ENCODE measurements at places on chromosomes 4 and X.

DNA sequence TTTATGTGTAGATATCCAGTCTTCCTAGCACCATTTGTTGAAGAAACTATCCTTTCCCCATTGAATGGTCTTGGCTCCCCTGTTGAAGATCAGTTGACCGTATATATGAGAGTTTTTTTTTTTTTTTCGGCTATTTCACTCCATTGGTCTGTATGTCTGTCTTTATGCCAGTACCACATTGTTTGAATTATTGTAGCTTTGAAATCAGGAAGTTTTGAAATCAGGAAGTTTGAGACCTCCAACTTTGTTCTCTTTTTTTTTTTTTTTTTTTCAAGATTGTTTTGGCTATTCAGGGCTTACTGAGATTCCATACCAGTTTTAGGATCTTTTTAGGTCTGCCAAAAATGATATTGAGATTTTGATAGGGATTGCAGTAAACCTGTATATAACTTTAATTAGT, 4.3 kb upstream of the SCD5 start:
- DNase-seq = no peak

DNA sequence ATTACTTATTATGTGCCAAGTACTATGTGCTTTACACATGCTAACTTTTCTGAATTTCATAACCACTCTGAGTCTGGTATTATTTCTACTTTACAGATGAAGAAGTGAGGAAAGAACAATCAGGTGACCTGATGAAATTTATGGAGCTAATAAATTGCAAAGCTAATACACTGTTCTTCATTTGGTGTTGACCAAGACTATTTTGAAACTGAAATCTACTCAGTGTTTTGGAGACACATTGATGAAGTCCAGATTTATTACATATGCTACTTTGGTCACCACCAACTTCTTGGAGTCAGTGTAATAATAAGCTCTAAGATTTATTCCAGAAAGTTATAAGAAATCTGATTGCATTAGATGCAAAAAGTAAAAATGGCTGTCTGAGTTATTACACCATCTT, 637.9 kb downstream of the FAT4 start:
- no peak for DNase-seq

DNA sequence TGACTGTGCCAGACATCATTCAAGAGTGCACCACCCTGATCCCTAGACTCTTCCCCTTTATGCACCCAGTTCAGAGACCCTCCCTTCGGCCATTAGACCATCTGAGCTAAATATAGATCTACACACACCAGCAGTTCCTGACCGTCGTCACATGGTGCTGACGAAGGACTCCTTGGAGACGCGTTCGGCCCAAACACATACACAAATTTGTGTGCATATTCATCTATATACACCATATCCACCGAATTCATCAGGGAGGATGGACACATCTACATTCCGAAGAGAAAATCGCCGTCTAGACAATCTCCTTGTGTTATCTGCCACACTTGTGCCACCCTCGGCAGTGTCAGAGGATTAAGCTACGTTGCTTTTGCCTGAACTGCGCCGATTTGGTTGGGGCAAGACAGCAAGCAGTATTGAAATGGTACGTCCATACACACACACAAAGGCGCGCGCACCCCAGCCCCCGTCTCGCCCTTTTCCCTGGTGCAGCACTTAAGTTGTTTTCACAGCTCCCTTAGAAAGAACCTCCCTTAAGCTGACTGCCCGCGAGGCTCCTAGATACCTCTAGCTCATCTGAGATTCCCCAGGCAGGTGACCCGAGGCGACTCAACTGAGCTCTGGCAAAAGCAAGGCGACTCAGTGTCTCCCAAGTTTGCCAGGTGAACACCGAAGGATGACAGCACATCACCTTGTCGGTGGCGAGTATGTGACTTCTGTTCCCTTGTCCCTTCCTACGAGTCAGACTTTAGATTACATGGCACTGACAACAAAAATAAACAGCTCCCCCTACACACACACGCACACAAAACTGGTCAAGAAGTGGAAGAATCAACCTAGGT, 1.0 kb downstream of the RASGEF1B start:
- peak; percentile 68 for DNase-seq

DNA sequence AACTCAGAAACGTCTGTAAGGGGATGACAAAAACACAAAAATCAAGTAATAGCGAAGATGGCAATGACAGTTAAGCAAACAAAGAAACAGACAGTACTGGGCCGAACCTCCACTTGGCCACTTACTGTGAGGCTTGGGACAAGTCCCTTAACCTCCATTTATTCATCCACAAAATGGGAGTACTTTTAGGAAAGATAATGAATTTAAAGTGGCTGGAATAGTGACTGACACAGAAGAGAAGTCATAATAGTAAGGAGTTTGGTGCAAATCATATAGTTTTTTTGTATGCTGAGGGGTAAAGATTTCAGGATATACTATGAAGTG, 1.4 kb upstream of the TLR6 start:
- DNase-seq = no peak

DNA sequence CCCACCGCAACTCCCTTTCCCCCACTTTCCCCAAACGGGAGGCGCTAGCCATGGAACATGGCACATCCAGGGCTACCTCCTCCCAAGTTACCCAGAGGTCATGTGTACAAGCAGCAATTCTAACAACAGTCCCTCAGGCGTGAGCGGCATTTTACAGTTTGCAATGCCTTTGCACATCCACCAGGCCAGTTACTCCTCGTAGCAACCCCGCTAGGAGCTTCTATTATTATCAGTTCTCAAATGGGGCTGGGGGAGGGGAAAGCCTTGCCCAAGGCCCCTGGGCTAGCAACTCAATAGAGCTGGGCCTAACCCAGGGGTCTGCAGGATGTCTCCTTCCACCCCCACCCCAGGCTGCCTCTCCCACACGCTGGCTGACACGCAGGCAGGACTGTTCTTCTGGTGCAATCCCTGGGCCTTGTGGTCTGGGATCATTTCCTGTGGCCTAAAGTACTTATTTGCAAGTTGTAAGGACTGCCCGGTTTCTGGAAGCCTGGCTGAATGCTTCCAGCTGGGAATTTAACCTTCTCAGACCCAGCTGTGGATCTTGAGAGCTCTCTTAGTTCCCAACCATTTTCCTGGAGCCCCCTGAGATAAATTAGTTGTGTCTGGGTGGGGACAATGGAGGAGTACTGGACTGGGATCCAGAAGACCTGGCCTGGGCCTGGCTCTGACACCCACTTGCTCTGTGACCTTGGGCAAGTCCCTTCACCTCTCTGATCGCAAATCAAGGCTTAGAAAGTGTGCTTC, 27.7 kb downstream of the PJA1 start:
- no peak for DNase-seq
